ENCODE measurements at places on chromosomes 2 and 18. TPM values are rescaled to one million over a fixed set of nuclear protein-coding genes. Genes with fewer than 3 reads are reported as not detected.

The LYPD6B gene
- total RNA-seq = not detected

The CRYBA2 gene
- total RNA-seq = not detected

The ZNF516 gene
- total RNA-seq = 2.3 TPM

The ST6GAL2 gene
- 21.9 TPM for total RNA-seq

The PAX8 gene
- total RNA-seq = 1.5 TPM

The HES6 gene
- total RNA-seq = 7.5 TPM

The RGPD3 gene
- total RNA-seq = 0.20 TPM

The ASIC4 gene
- 0.08 TPM for total RNA-seq

The ALPG gene
- 0.22 TPM for total RNA-seq

The ZNF521 gene
- not detected for total RNA-seq

The NXPH2 gene
- total RNA-seq = not detected

The NLRC4 gene
- total RNA-seq = not detected

The SLC4A5 gene
- total RNA-seq = 0.11 TPM
